ENCODE measurements at places on chromosomes 1 and 21.
A peak's percentile ranks its signal among the peaks of the same experiment; 100 is the strongest.

GRCh38 chr1:8004803-8005573 lies 21.1 kb downstream of the ERRFI1 start:
- DNase-seq, result peak; percentile 57

DNA sequence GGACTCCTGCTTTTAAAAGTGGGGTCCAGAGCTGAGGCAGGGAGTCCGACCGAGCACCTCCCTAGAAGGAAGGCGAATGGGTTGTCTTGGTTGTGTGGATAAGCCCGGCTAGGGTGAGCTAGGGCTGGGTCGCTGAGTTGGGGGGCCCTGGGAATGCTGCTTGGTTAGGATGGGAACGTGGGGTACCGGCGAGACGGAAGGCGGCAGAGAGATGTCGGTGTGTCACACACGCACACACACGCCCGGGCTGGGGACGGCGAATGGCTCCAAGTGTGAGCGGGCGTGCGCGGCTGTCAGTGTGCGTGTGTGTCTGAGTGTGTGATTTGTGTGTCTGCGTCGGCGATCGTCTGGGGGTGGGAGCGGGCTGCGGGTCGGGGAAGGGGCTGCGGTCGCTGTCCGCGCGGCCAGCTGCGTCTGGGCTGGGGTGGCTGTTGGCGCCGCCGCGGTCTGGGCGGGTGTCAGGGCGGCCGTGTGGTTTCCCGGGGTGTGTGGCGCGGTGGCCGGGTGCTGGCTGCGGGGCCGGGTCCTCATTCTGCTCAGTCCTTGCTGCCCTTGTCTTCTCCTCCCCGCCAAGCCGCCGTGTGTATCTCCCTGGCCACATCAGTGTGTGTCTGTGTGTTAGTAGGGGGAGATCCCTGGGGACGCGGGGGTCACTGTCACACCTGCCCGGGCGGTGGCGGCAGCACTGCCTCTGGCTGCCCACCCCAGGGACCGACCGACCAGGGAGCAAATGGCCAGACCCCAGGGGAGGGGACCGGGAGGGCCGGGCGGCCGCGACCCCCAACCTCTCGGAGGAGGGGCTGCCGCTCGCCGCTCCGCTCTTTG lies 1.1 kb downstream of the EFNA3 start:
- no peak for DNase-seq

GRCh38 chr1:3900969-3901529 lies 977 bp upstream of the C1orf174 start:
- DNase-seq, result peak; percentile 97

GRCh38 chr1:204866051-204866596 lies 4.5 kb upstream of the NFASC start:
- no peak for DNase-seq

- DNase-seq, result peak; percentile 19
These were observed 917 bp downstream of the KIAA0040 start for GRCh38 chr1:175191659-175192058.

- no peak for DNase-seq
These were observed 12.6 kb upstream of the ALG14 start for GRCh38 chr1:95085376-95085775.

- peak; percentile 22 for DNase-seq
These were observed 28.7 kb downstream of the RSPH1 start for GRCh38 chr21:42467140-42467983.

DNA sequence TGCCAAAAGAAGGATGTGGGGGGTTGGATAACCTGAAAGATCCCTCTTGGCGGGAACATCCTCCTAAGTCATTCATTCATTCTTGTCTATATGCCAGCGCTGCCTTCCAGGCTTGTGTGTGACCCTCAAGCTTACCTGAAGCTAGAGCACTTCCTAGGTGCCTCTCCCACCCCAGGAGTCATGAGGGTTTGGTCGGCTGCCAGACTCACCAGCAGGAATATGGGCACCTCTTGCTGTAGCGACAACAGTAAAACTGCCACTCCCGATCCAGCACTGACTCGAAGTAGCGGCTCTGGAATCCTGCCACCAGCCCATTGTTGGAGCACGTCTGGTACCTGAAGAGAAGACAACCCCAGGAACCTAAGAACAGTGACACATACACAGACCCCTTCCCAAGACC lies 15.0 kb downstream of the DPT start:
- DNase-seq, result no peak

DNA sequence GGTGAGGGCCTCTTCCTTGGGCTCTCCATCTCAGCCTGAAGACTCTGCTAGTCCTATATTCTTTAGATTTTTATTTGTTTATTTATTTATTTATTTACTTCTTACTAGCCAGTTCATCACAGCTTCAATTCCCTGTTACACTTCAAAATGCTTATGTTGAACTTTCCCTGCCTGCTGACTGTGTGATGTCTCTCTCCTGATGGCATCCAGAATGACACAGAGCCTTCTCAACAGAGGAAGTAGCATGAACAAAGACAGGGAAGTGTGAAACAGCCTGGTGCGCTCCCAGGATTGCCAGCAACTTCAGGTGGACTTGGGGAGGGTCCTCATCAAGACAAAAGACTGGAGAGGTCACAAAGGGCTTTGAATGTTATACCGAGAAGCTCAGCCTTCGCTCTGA lies 4.3 kb upstream of the IPO13 start:
- no peak for DNase-seq

Data from pons (tissue), 1 donor.